CD8-positive, alpha-beta T cell (primary cell): ENCODE measurements at places on chromosomes 4 and X.

DNA sequence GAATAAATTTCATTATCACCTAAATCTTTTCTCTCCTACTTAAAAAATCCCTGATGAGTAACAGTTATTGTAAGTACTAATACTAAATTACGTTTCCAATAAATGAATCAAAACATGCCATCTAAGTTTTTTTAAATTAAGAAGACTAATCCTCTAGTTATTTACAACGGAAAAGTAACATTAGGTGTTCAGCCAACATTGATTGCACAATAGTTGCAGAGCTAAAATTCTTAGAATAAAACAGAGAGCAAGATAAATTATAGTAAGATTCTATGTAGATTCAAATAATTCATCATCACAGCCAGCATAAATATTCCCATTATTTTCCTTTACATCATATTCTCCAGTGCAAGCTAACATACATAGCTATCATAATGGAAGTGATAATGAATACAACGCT lies 139.2 kb downstream of the HDX start:
- DNase-seq = no peak

DNA sequence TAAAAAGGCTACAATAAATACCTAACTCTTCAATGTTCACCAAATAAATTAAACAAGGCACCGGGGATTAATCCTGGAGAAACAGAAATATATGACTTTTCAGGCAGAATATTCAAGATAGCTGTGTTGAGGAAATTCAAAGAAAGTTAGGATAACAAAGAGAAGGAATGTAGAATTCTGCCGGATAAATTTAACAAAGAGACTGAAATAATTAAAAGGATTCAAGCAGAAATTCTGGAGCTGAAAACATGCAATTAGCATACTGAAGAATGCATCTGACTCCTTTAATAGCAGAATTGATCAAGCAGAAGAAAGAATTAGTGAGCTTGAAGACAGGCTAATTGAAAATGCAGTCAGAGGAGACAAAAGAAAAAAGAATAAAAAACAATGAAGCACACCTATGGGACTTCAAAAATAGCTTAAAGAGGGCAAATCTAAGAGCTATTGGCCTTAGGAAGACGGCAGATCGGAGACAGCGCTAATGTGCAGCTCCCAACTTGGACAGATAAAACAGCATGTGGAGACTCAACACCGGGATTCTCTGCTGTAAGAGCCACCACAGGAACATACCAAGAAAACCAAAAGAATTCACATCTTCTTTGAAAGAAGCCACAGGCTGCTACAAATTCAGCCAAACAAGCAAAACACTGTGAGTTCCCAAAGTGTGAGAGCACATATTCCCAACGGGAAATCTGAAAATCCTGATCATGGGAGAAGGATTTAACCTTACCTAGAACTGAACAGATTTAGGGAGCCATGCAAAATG lies 1290.9 kb downstream of the PCDH18 start:
- no peak for DNase-seq

DNA sequence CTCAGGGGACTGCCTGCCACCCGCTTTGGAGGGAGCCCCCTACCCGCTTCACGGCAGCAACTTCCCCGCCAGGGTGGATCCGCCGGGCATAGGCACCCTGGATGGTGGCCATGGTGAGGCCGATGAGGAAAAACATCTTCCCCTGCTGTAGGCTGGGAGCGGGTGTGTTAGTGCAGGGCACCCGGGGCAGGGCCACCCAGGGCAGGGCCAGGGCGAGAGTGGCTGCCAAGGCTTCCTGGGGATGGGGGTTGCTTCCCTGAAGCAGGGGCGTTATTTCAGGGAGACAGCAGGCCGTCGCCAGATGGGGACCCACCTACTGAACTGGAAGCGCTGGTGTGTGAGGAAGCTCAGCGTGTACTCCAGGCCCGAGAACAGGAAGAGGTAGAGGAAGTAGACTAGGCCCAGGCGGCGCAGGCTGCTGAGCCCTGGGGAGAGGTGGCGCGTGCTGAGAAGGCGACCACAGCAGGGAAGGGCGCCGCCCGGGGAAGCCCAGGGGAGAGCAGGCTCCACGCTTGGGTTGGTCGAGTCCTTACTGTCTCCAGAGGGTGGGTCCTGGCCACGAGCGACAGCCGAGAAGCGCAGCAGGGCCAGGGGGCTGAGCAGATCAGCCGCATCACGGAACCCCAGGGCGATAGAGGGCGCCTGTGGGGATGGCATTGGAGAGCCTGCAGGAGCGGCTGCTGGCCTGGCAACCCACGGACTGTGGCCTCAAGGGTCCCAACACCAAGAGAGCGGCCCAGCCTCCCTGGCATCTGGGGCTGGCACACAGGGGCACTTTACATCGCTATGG lies 31.5 kb downstream of the NOP14 start:
- DNase-seq = peak; percentile 71

- DNase-seq = no peak
Measured at GRCh38 chr4:144366425-144366824, 225.9 kb upstream of the GYPA start.

DNA sequence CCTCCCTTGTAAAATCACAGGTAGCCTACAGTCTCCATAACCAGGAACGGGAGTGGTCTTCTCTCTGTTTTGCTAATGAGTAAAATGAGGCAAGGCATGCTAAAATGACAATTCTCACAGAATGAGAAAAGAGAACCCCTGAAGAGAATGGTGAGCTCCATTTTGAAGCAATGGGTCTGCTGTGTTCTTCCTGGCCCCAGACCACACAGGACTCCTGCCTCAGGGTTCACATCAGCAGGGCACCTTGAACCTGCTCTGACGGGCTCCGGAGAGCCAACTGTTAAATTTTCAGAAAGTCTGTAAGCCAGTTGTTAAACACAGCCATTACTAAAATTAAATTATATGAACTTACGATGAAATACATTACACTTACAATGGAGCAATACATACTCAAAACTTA lies 32.1 kb upstream of the RBM47 start:
- DNase-seq = no peak

GRCh38 chr4:41750626-41751448 lies 2.3 kb upstream of the PHOX2B start:
- DNase-seq = no peak

DNA sequence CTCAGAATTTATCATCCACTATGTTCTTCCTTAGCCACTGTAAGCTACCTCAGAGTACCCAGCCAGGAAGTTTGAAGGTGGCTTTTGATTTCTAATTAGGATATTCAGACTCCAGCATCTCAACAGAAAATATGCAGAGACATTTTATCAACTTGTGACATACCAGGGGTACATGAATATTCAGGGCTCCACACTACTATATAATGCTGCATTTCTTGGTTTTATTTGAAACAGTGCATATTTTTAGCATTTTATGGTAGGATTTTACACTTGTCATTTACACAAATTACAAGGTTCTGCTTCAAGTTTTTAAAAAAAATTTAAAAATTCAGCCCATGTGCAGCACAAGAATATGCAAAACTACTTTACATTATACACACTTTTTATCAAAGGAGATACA lies 124.7 kb downstream of the UBE2K start:
- no peak for DNase-seq

DNA sequence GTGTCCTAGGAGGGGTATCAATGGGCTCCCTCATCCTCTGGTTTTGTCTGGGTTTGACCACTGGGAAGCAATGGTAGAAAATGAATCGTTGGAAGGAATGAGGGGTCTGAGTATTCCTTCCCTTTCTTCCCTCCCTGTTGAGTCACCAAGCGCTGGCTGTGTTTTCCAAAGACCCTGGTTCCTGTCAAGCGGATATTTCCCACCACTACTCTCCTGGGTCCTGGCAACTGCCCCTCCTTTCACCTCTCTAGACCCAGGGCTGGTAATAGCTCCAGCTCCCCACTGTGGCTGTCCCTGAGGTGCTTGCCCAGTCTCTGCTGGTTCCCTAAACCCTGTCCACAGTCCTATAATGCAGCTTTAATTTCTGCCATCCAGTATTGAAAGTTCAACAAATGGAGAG lies 22.2 kb downstream of the SMIM43 start:
- DNase-seq = no peak

GRCh38 chrX:6432226-6432625 lies 102.7 kb downstream of the VCX3A start:
- DNase-seq = no peak

GRCh38 chr4:2694691-2695090 lies 61.4 kb downstream of the TNIP2 start:
- DNase-seq = no peak
